ENCODE measurements at places on chromosomes 13 and 19.

GRCh38 chr19:47209319-47210179, 21.4 kb downstream of the BBC3 start:
- H3K27ac ChIP-seq = peak overlapping the region; percentile 60
- no peaks in the 10 kb centered on the region for H3K27me3 ChIP-seq
- H3K4me3 ChIP-seq = no peak overlapping the region

DNA sequence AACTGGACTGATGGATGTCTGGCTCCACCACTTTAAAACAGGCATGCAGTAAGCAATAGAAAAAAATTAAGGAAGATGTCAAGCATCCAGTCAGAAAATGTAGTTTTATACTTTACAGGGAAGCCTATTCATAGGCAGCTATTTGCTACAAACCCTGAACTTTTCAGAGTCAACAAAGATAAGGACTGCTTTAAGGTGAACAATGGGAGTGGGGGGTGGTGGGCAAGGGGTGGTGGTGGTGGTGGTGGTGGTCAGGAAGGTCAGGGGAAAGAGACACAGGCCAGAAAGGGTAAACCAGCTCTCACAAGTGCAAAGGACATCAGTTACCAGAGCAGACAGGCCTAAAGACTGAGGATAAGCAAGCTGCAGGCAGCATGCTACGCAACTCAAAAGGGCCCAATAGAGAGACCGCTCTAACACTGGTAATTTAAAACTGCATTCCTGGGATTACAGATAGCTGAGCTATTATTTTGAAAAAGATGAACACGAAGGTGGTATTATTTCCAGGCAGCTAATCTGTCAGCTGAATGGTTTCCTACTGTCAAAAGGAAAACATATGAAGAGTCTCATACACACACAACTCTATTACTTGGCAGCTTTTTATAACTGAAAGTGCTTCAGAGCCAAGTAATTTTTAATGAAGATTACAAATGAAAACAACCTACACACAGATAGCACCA, 14.8 kb downstream of the BRD4 start:
- H3K4me1 ChIP-seq = peaks cover 81% of the 10 kb centered on the region
- H3K27me3 ChIP-seq = no peaks in the 10 kb centered on the region
- no peak overlapping the region for H3K4me3 ChIP-seq
- H3K27ac ChIP-seq = peak overlapping the region; percentile 81
- H3K36me3 ChIP-seq = peaks cover 22% of the 10 kb centered on the region

DNA sequence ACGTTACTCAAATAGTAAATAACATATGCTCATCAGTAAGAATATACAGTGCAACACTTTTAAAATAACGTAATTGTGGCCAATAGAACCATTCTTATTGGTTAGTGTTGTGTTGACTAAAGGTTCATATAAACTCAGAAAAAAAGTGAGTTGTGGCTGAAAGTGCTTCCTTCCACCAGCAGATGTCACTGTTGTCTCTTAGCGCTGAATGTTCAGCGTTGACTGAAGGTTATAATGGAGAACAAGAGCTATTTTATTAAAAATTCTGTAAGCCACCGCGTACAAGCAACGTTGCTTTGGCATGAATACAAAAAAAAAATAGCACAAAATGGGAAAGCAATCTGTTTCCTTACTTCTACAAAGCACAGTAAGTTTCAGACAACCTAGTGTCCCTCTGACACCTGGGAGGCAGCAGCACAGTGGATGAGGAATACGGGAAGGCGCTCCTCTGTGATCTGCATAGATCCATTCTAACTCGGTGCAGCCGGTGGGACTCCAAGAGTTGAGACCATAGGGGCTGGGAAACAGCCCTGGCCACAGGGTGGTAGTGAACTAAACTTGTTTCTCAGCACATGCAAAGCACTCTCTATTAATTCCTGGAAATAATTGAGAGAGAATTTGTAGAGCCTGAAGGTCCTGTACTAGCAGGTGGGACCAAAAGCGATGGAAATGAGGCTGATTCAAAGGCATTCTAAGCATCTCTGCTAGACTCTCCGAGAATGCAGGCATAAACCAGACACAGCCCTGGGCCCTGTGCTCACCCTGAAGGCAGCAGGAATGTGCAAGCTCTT, 23.9 kb upstream of the OXGR1 start:
- no peaks in the 10 kb centered on the region for H3K36me3 ChIP-seq
- peak; percentile 50 for DNase-seq
- H3K4me1 ChIP-seq = peaks cover 7% of the 10 kb centered on the region
- H3K27ac ChIP-seq = no peak overlapping the region
- no peak overlapping the region for H3K4me3 ChIP-seq

DNA sequence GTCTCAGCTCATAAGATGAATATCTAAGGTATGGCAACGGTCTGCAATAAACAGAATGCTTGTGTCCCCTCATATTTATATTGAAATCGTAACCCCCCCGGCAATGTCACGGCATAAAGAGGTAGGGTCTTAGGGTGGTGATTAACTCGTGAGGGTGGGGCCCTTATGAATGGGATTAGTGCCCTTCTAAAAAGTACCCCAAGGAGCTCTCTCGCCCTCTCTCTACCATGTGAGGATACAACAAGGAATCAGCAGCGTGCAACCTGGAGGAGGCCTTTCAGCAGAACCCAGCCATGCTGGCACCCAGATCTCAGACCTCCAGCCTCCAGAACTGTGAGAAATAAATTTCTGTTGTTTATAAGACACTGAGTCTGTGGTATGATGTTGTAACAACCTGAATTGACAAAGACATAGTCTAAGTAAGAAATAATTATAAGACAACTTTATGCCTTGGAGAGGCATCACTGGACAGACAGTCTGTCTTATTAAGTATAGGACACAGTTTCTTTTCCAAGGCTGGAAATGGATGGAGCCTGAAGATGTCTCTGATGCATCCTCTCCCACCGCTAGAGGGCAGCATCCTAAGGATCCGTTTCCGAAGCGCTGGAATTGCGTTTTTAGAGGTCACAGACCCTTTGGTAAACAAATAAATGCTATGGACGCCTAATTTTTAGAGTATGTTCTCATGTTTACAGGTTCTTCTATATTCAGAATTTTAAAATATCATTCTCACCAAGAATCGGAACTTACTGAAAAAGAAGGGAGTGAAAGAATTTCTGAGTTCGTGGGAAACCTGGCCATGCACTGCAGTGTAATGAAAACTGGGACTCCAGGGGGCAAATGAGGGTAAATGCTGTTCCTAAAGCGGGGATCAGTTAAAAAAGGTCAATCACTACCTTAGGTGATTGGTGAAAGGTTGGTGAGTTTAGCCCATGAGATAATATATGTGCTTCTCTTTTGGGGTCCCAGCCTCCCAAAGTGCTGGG, 13.3 kb upstream of the LEUTX start:
- H3K4me1 ChIP-seq = no peaks in the 10 kb centered on the region
- H3K4me3 ChIP-seq = no peak overlapping the region
- DNase-seq = peak; percentile 46
- H3K27ac ChIP-seq = no peak overlapping the region
- no peaks in the 10 kb centered on the region for H3K36me3 ChIP-seq

- no peaks in the 10 kb centered on the region for H3K27me3 ChIP-seq
- DNase-seq = no peak
- peaks cover 18% of the 10 kb centered on the region for H3K4me1 ChIP-seq
These were observed 43.0 kb downstream of the RAB20 start for GRCh38 chr13:110518571-110518970.

DNA sequence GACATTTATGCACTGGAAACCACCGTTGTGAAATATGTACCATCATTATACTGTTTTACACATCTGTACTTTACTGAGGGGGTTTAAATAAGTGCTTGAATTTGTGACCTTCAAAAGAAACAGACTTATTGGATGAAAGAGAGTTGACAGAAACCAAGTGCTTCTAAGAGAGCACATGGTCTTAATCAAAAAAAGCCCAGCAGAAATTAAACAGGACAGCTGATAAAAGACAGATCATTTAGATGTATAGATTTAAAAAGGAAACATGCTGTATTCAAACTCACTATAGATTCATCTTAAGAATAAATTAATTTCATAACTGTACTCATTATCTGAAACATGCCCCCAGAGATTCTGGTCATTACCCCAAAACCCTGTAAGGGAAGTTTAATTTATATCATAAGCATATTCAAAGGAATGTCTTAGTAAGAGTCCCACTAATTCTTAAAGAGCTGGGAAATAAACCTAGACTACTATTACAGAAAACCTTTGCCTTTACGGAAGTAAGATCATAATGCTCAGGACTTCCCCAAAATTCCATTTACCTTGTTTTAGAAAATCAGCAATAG, 421.8 kb downstream of the DCT start:
- no peak overlapping the region for H3K4me3 ChIP-seq
- H3K4me1 ChIP-seq = no peaks in the 10 kb centered on the region
- H3K27ac ChIP-seq = no peak overlapping the region
- DNase-seq = no peak

DNA sequence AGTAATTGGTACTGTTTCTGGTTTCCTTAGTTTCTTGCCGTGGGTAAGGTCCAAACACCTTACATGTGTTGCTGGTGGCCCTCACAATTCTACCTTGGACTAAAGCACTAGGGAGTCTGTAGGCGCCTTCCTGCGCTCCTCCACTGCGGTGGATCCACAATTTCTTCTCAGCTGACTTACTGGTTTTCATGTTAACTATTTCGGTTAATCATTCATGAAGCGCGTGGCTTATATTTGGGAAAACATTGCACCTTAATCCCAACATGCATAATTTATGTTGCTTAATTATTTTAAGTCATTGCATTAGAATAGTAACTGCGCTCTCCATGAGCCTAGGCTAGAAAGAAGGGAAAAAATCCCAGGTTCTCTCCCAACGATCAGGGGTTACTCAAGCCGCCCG, 37.7 kb downstream of the ARHGEF7 start:
- H3K36me3 ChIP-seq = peaks cover 19% of the 10 kb centered on the region
- peak overlapping the region; percentile 95 for H3K27ac ChIP-seq
- peak overlapping the region; percentile 92 for H3K4me3 ChIP-seq
- H3K4me1 ChIP-seq = peaks cover 32% of the 10 kb centered on the region
- no peak for DNase-seq
- peaks cover 27% of the 10 kb centered on the region for H3K27me3 ChIP-seq

DNA sequence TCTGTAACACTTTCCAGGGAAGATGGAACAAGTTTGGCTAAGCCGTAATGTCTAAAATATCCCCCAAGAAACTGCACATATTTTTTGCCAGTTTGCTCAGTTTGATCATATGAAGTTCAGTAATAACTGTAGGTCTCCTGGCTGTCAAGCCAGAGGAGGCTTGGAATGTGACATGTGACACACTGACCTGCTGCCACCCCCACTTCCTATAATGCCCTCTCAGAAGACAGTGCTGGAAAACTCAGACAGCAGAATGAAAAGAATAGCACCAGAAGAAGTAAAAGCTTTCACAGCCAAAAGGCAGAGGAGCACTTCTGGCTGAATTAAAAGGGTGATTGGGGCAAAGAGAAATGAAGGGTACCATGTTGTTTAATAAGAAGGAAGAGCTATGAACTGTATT, 67.4 kb upstream of the UBAC2 start:
- no peaks in the 10 kb centered on the region for H3K4me1 ChIP-seq
- H3K4me3 ChIP-seq = no peak overlapping the region
- no peak overlapping the region for H3K27ac ChIP-seq
- peaks cover 12% of the 10 kb centered on the region for H3K27me3 ChIP-seq
- no peaks in the 10 kb centered on the region for H3K36me3 ChIP-seq

GRCh38 chr13:60214213-60215055, 50.7 kb upstream of the DIAPH3 start:
- H3K27me3 ChIP-seq = peaks cover 11% of the 10 kb centered on the region
- no peak overlapping the region for H3K4me3 ChIP-seq
- DNase-seq = no peak
- H3K27ac ChIP-seq = no peak overlapping the region
- no peaks in the 10 kb centered on the region for H3K36me3 ChIP-seq

DNA sequence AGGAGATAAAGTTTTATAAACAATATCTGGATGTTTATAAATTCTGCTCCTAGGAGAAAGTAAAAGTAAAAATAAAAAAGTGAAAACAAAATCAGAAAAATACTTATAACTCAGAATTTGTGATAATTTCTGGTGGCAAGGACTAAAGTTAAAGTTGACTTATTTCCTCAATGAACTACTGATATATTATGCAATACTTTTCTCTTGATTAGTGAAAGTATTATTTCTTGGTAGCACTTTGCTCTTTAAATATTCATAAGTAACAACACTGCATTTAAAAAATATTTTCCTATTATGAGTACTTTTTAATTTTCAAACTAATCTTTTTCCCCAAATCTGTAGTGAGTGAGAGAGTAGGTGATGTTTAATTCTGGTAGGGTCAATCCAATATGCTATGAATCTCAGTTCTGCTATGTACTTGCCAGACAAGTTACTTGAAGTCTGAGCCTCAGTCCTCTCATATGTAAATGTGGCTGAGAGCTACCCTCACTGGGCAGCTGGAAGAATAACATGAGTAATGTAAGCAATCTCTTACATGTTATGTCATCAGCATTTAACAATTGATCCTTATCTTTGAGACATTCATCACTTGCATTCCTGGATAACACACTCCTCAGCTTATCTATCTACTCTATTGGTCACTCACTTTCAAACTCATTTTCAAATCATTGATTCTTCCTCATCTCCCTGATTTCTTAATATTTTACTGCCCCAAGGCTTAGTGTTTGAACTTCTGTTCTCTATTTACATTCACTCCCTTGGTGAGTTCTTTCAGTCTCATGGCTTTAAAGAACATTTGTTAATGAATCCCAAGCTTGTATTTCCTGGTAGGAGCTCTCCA, 239.0 kb downstream of the RGCC start:
- no peak overlapping the region for H3K4me3 ChIP-seq
- no peak for DNase-seq

- no peaks in the 10 kb centered on the region for H3K4me1 ChIP-seq
- H3K36me3 ChIP-seq = no peaks in the 10 kb centered on the region
- no peak overlapping the region for H3K27ac ChIP-seq
- no peak for DNase-seq
- no peak overlapping the region for H3K4me3 ChIP-seq
These were observed 402.5 kb upstream of the PCDH9 start for GRCh38 chr13:67632590-67632989.

GRCh38 chr13:74305876-74306275, 171.7 kb upstream of the KLF12 start:
- H3K4me3 ChIP-seq = no peak overlapping the region
- no peaks in the 10 kb centered on the region for H3K27me3 ChIP-seq
- no peak for DNase-seq
- H3K36me3 ChIP-seq = no peaks in the 10 kb centered on the region
- peaks cover 3% of the 10 kb centered on the region for H3K4me1 ChIP-seq

DNA sequence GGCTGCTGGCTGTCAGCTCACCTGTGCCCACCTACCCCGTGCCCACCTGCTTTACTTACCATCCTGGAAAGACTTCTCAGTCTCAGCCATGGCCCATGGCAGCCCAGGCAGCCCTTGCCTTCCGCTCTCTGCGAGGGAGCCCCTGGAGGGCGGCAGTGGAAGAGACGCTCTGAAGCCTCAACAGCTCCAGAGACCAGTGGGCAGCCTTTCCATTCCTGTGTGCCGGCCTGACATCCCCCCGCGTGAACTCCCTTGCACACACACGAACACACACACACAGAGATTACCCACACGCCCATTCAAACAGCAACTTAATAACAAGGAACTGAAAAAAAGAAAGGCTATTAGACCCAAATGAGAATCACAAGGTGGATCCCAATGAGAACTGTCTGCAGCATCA, 14.2 kb upstream of the RASA3 start:
- H3K4me1 ChIP-seq = peaks cover 67% of the 10 kb centered on the region
- H3K27ac ChIP-seq = peak overlapping the region; percentile 65
- no peaks in the 10 kb centered on the region for H3K36me3 ChIP-seq
- no peak for DNase-seq
- peaks cover 28% of the 10 kb centered on the region for H3K27me3 ChIP-seq
